ENCODE measurements at places on chromosomes 13 and 19.

DNA sequence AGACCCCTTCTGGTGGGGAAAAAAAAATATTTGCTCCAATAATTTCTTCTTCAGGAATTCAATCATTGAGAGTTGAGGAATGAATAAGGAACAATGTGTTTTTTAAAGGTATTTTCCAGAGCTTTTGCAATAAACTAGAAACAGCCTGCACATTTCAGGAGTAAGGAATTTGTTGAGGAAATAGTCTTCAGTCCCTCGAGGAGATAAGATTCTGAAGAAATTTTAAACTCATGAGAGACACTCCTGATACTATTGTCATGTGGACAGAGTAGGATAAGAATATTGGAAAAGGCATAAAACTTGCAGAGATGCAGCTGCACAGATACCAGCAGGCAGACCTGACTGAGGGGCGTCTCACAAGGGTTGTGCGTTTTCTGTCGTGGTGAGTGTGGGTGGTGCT lies 36.6 kb downstream of the COMP start:
- DNase-seq, result no peak

DNA sequence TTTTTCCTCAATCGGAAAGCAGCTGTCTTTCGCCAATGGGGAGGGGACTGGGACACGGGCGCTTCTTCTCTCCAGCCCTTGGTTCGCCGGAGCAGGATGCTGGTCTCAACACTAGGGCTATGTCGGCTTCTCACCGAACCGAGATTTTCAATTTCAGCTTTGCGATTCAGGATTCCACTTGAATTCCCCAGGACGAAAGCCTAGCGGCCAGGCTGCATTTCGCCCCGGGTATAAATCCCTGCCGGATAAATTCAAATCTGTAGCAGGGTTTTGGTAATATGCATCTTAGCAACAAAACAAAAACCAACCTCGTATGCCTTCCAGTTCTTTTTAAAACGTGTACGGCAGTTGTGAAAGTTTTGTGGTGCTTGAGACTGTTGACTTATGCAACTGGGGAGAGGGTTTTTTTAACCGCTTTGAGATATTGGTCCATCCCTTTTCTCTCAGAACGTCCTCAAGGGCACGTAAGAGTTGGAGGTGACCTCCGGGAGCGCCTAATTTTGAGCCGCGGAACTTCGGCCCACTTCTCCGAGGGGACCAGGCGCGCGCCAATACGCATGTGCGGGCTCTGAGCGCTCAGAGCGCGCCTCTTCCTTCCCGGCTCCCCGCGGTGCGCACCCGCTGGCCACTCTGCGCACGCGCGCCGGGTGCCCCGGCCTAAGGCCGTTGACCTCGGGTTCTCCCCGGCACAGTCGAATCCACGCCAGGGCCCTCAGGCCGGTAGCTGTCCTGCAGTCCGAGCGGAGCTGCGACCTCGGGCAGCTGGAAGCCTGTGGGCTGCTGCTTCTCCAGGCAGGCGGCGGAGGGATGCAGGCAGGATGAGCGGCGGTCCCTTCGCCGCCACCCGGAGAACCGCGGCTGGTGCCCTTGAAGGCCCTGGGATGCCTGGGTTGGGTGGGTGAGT lies 7.6 kb downstream of the POU4F1 start:
- no peak for DNase-seq

GRCh38 chr19:33261511-33262189 lies 36.0 kb upstream of the SLC7A10 start:
- DNase-seq, result no peak

DNA sequence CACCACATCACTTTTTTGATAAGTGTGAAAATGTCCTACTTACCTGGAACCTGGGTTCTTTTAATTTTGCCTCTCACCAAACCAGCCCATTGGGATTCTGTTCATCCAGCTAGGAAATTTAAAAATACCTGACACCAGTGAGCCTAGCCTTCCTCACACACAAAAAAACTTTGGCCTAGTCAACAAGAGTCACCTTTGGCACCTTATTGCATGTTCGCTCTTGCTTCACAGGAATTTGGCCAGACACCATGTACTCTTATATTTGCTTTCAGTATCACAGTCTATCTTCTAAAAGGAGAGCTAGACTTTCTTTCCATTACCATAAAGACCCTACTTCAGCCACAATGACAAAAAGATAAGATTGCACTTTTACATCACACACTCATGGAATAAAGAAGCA lies 65.8 kb downstream of the ZNF257 start:
- DNase-seq, result no peak

- no peak for DNase-seq
These were observed 31.4 kb downstream of the FLT1 start for GRCh38 chr13:28463481-28463880.

GRCh38 chr13:112574834-112575613 lies 12.9 kb downstream of the TUBGCP3 start:
- DNase-seq, result no peak

DNA sequence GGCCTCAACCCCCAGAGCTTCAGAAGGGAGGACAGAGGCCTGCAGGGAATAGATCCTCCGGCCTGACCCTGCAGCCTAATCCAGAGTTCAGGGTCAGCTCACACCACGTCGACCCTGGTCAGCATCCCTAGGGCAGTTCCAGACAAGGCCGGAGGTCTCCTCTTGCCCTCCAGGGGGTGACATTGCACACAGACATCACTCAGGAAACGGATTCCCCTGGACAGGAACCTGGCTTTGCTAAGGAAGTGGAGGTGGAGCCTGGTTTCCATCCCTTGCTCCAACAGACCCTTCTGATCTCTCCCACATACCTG lies 969 bp upstream of the CEACAM5 start:
- DNase-seq, result no peak

- DNase-seq, result no peak
These were observed 48.6 kb downstream of the UBL3 start for GRCh38 chr13:29801737-29802305.

- no peak for DNase-seq
These were observed 47.5 kb downstream of the CDADC1 start for GRCh38 chr13:49295244-49295643.

GRCh38 chr19:49999371-50000010 lies 25.7 kb downstream of the VRK3 start:
- no peak for DNase-seq

GRCh38 chr13:51626749-51627148 lies 42.5 kb downstream of the WDFY2 start:
- DNase-seq, result no peak

GRCh38 chr19:33486407-33486806 lies 35.2 kb downstream of the PEPD start:
- DNase-seq, result no peak

- peak; percentile 86 for DNase-seq
These were observed 4.4 kb upstream of the ZNF329 start for GRCh38 chr19:58154679-58155648.

DNA sequence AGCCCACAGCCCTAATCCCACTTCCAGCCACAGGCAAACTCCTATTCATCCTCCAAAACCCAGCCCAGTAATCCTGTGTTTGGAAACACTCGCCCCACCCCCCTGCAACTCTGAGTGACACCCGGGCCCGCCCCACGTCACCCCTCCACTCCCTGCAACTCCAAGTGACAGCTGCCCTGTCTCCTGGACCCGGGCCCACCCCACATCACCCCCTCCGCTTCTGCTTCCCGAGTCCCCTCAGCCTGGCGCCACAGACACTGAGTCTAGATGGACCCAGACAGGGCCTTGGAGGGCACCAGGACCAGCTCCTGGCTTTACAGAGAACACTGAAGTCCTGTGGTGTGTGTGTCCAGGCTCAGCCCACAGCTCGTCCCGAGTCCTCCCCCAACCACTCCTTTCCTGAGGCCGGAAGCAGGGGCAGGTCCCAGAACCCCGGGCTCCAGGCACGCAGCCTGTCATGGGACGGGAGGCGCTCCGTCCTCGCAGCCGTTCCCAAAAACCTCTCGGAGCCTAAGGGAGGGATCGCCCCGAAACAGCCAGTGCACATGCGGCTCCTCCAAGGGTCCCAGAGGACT lies 7.7 kb downstream of the REXO1 start:
- DNase-seq, result no peak

DNA sequence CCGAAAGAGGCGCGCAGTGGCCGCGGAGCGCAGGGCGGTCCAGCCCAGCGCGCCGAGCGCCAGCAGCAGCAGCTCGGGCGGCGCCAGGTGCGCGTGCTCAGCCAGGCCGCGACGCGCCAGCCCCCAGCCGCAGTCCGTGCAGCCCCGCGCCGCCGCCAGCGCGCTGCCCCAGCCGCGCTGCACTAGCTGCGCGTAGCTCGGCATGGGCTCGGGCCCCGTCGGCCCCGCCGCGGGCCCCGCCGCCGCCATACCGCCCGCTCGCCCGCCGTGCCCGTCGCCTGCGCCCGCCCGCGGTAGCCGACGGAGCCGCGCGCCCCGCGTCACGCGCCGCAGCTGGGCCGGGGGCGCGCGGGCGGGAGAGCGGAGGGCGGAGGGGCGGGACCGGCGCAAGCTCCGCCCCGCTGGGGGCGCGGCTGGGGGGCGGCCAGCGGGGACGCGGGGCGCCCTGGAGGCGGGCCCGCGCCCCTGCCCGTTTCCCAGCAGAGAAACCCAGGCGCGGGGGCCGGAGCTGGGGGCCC lies at the start of gene CERS1:
Gene CERS1 (minus strand): TSS at position 335 of the 518 bp plus-strand sequence. CDS start 86 bp downstream, at position 249.
- no peak for DNase-seq

DNA sequence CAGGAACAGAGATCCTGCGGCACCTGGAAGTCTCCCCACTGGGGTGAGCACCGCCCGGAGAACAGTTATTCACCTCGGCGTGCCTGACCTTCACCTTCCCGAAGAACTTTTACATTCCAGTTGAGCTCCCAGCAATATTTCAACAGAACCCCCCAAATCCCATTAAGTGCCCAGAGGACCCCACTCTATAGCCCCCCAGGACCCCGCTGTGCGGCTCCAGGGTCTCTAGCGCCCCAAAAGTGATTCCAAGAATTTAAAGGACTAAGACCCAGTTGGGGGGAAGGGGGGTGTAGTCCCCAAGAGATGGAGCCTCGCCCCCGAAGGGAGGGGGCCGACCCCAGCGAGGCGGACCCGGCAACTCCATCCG lies 480 bp downstream of the GPR108 start:
- DNase-seq, result no peak

GRCh38 chr13:20340759-20341171 lies 108.6 kb upstream of the GJB6 start:
- no peak for DNase-seq

DNA sequence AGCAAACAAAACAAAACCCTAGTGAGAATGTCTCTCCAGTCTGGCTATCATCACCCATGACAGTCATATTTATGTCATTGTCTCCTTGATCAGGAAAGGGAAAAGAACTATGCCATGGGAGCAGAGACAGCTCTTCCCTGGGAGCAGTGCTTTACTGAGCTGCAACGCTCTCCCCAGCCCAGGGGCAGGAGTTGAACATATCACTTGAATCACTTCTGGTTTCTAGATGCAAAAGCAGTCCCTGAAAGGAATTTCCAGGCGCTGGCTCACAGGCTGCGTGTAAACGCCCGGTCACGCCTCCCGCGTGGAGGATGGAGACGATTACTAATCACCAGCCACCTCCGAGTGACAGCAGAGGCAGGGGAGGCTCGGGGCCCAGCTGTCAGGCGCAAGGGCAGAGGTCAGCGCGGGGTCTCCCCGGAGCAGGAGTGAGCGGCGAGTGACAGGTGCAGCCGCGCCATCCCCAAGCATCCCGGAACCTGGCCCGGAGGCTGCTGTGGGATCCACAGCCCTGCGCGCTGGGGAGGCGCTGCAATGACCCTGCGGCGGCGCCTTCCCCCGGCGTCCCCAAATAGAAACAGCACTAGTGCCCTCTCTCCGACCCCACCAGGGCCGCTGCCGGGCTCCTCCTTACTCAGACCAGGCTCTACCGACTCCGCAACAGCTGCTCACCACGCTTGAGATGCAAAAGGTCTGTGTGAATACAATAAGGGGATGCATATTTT lies 23.5 kb upstream of the DCLK1 start:
- no peak for DNase-seq

GRCh38 chr13:44768775-44769581 lies 192.8 kb upstream of the TSC22D1 start:
- no peak for DNase-seq
